ENCODE measurements at places on chromosomes 16 and 17.
A peak's percentile ranks its signal among the peaks of the same experiment; 100 is the strongest.

DNA sequence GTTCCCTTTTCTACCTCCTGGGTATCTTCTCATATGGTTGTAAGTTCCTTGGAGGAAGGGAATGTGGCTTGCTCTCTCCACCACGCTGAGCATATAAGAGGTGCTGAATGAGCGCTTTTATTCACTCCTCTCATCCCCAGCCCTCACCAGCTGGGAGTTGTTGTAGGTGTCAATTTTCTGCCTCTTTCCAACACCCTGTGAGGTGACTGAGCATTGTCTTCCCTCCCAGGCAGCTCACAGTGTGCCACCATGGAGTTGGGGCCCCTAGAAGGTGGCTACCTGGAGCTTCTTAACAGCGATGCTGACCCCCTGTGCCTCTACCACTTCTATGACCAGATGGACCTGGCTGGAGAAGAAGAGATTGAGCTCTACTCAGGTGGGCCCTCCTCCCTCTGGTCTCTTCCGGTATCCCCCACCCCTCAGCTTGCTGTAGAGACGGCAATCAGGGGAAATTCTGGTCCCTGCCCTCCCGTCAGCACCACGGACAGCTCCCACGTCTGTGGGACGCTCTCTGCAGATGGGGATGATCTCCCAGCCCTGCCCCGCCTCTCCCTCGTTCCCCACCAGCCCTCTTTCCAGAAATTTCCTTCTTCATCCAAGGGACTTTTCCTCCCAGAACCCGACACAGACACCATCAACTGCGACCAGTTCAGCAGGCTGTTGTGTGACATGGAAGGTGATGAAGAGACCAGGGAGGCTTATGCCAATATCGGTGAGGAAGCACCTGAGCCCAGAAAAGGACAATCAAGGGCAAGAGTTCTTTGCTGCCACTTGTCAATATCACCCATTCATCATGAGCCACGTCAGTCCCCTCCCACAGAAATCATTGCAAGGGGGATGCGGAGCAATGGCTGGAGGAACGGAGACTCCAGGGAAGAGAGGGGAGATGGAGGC lies 18.3 kb downstream of the CIITA start:
- DNase-seq, result no peak

- no peak for DNase-seq
These were observed 186.2 kb downstream of the SLC39A11 start for GRCh38 chr17:72906306-72906705.

DNA sequence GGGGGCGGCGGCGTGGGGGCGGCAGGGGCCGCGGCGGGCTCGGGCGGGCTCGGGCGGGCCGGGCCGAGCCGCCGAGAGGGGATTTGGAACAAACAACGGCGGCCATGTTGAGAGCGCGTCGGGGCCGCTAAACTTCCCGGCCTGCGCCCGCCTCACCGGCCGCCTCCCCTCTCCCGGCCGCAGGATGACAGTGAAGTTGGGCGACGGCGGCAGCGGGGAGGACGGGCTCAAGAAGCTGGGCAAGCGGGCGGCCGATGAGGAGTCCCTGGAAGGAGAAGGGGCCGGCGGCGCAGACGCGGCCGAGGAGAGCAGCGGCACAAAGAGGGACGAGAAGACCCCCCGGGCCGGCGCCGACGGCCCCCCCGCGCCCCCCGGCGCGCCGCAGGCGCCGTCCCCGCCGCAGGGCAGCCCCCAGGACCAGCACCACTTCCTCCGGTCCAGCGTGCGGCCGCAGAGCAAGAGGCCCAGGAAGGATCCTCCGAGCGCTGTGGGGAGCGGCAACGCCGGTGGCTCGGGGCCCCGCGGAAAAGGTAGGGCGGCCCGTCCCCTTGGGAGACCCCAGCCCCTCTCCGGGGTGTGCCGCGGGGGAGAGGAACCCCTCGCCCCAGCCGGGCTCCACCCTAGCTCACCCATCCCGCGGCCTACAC lies 2.4 kb downstream of the CRAMP1 start:
- DNase-seq, result no peak

GRCh38 chr16:86878236-86879080 lies 300.1 kb downstream of the FOXL1 start:
- no peak for DNase-seq

DNA sequence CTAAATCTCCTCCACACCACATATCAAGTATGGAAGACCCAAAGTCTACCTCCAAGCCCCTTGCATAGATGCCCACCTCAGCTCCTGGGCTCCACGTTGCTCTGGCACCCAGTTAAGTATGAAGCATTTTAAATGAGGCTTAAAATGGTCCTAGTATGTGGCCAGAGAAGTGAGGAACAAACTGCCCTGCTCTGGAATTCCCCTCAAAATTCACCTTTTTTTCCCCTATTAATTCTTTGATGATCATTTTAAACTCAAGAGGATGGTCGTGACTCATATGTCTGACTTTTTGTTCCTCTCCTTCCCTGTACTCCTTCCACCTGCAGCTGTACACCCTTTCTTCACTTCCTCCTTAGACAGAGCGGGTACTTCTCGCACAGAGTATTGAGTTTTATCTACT lies 234.5 kb upstream of the MYOCD start:
- no peak for DNase-seq

GRCh38 chr17:74520016-74520434 lies 11.2 kb downstream of the CD300LB start:
- peak; percentile 57 for DNase-seq

DNA sequence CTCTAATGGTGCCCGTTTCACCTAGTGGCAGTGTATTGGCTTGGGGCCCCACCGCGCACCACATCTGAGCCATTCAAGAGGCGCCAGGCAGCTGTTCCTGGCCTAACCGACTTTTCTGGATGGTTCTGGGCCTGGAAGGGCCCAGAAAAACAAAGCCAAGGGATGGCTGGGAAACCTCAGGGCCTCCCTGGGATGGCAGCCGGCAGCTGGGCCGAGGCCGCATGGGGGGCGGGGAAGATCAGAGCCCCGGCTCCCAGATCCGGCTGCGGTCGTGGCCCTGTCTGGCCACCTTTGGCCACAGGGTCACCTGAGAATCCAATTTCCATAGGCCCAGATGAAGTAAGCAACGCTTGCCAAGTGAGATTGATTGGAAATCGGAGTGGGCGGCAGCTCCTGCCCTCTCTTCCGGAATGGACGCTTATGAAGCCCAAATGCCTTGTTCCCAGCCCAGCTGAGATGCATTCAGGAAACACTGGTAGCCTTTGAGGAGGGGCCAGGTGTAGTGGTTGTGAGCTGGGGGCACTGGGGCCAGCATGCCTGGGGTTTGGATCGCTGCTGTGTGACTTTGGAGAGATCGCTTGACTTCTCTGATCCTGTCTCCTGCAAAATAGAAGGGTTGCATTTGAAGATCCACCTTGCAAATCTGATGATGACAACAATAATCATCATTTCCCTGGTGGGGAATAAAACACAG lies 163.8 kb upstream of the GSE1 start:
- no peak for DNase-seq

- no peak for DNase-seq
These were observed 242.3 kb upstream of the TBX2 start for GRCh38 chr17:61157246-61157886.

- no peak for DNase-seq
These were observed 26.2 kb downstream of the TNFRSF13B start for GRCh38 chr17:16945663-16946218.

GRCh38 chr17:2947588-2947950 lies 115.8 kb downstream of the OR1D5 start:
- DNase-seq, result no peak

DNA sequence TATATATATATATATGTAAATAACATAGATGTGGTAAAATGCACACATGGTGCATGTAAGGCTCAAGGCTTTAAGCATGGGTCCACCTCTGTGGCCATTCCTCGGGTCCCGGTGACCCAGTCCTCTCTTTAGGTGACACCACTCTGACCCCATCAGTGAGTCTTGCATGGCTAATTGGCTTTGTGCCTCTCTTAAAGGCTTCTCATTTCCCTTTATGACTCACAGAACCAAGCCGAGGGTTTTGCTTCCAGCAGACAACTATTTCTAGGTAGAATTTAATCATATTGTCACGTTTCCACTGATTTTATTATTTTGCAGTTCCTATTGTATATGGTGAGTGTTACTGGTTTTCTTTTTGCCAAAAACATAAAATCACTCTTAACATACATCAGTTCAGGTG lies 59.7 kb downstream of the PLCG2 start:
- DNase-seq, result no peak

DNA sequence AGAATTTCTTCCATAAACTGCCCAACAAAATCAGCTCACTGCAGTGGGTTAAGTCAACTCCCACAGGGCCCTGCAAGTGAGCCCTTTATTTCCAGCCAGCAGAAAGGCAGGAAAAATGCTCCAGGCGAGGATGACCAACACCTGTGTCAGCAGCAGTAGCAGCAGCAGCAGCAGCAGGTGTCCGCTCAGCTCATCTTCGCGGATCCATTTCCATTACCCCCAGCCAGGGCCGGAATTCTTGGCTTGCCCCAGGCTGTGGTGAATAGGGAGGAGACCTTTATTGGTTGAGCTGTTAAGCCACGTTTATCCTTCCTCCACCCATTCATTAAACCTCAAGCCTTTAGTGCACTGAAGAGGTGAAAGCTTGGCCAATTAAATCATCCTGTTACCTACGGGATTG lies 46.2 kb downstream of the MARCHF10 start:
- no peak for DNase-seq

DNA sequence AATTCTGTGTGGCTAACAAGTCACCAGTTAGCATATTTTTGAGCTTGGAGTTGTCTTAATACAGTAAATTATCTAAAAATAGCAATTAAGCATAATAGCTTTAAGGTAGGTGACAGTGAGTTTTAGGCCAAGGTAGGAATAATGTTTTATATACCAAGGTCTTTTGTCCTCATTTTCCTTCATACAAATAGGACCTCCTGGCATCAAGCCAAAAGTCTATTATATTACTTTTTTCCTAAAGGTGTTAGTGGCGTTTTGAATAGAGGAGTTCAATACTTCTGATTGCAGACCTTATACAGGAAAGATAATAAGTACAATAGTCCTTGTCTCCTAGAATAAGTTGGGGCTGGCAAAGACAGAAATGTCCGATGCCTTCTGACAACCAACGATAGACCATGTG lies 2277.7 kb downstream of the TP53TG3F start:
- DNase-seq, result no peak

DNA sequence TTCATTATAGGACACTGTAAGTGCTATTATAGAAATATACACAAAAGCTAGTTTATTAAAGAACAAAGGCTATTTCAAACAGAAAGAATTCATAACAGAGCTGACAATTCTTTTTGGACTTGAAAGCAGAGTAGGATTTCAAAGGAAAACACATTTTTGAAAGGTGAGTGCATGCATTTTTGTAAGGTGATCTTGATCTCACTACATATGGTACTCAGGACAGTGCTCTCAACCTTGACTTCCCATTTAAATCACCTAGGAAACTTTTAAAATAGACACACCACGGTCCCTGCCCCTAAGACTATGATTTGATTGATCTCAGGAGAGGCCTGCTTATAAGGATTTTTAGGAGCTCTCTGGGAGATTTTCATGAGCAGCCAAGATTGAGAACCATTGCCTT lies 1362.0 kb downstream of the CDH8 start:
- no peak for DNase-seq

DNA sequence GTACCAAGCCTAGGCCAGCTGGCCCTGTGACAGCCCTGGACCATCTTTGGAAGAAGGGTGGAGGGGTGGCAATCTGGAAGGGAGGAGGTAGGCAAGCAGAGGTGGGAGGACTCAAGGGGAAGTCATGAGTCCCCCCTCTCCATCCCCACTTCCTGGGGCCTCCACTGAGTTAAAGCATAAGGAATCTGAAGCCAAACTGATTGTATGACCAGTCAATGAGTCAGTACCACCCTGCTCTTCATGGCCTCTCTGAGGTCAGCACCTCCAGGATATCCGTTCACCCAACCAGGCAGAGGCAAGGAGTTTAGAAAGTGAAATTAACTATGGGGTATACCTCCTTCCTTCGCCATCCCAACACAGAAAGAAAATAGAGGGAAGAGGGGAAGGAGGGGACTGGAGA lies 272.7 kb downstream of the SOX9 start:
- DNase-seq, result no peak

- DNase-seq, result no peak
These were observed 27.2 kb downstream of the PLCD3 start for GRCh38 chr17:45104907-45105624.

DNA sequence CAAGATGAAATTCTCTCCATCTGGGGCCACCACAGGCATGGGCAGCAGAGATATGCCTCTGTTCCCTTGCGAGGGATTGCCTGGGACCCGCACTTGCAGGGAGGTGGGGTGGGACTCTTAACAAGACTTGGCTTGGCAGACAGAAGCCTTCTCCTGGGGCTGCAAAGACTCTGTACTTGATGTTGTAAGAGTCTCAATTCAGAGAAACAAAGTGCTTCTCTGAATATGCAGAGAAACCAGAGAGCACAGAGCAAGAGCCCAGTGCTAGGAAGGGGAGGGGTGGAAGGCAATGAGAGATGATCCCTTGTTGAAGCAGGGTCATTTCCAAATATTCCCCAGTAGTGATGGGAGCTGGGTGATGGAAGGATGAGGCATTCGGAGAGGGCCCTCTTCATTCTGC lies 2.2 kb downstream of the MMP28 start:
- DNase-seq, result no peak

- no peak for DNase-seq
These were observed 61.5 kb downstream of the NF1 start for GRCh38 chr17:31156326-31156725.

DNA sequence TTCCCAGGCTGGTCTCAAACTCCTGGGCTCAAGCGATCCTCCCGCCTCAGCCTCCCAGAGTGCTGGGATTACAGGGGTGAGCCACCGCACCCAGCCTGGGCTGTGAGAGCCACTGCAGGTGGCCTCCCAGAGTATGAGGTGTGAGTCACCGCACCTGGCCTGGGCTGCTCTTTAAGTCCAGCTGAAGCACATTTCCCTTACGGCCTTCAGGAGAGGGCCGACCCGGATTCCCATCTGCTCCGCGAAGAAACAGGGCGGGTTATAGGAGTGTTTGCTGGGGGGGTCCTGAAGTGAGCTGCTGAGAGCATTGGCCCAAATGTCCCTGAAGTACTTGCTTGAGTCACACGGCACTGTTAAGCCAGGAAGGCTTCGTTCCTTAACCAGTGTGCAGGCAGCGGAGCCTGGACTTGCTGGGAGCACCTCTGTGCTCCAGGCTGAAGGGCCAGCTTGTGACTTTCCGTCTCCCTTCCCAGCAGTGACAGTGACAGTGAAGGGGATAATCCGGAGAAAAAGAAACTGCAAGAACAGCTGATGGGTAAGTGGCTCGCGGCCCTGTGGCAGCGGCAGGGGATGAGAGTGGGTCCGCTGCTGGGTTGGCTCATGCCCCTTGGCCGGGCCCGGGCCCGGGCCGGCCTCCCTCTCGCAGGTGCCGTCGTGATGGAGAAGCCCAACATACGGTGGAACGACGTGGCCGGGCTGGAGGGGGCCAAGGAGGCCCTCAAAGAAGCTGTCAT lies 7.2 kb downstream of the VPS4A start:
- no peak for DNase-seq

GRCh38 chr16:3520841-3521240 lies 20.0 kb downstream of the CLUAP1 start:
- DNase-seq, result no peak

DNA sequence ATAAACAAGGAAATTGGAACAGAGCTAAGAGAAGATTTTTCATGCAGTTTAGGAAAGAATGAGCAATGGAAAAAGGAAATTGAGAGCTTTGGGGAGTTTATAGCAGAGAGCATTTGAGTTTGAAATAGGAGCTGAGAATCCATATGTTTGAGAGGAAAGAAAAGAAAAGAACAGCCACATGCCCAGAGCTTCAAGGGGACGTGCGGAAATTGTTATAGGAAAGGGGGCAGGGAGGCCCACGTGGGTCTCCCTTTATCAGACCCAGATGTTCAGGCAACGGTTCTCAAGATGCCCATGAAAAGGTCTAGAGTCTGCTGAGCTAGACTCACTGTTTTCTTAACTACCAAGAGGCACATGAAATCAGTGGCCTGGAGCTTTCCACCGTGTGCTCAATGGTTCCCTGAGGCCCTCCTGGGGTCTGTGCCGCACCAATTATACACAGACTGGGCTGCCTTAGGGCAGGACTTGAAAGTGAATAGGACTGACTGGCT lies 31.2 kb downstream of the CHD9 start:
- DNase-seq, result no peak
